T-cell (primary cell): ENCODE measurements at places on chromosomes 3 and 15.

DNA sequence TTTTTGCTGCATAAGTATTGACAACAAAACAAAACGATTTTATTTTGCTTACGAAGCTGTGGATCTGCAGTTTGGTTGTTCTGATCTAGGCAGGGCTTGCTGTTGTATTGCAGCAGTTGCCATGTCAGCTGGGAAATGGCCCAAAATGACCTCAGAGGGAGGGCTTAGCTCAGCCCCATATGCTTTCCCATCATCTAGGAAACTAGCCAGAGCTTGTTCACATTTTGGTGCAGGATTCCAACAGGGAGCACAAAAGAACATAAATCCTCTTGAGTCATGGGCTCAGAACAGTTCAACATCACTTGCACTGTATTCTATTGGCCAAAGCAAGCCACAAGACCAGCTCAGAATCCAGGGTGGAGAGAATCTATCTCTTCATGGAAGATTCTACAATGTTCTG, 42.2 kb upstream of the ROBO2 start:
- no peak for DNase-seq

DNA sequence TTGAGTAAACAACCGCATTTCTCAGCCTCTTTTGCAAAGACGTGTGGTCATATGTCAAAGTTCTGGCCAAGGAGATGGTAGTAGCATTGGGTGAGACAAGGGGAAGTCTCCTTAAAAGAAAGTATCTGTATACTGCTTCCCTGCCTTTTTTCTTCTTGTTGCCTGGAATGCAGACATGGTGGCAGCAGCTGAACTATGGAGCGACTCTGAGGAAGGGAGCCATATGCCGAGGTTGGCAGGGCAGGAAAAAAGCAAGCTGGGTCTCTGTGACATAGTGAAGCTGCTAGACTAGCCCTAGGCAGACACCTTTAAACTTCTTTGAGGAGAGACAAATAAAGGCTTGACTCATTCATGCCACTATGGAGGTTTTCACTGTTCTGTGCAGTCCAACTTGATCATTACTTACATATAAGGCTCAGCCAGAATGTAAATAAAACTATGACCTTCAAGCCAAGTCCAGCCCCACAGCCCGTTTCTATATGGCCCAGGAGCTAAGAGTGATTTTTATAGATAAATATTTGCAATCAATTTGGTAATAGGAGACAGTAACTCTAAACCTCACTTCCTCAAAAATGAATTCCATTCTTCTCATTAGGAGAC, 30.6 kb upstream of the PRICKLE2 start:
- DNase-seq, result no peak

- DNase-seq, result no peak
Observed at GRCh38 chr15:43520138-43520537, 2.7 kb downstream of the MAP1A start.

DNA sequence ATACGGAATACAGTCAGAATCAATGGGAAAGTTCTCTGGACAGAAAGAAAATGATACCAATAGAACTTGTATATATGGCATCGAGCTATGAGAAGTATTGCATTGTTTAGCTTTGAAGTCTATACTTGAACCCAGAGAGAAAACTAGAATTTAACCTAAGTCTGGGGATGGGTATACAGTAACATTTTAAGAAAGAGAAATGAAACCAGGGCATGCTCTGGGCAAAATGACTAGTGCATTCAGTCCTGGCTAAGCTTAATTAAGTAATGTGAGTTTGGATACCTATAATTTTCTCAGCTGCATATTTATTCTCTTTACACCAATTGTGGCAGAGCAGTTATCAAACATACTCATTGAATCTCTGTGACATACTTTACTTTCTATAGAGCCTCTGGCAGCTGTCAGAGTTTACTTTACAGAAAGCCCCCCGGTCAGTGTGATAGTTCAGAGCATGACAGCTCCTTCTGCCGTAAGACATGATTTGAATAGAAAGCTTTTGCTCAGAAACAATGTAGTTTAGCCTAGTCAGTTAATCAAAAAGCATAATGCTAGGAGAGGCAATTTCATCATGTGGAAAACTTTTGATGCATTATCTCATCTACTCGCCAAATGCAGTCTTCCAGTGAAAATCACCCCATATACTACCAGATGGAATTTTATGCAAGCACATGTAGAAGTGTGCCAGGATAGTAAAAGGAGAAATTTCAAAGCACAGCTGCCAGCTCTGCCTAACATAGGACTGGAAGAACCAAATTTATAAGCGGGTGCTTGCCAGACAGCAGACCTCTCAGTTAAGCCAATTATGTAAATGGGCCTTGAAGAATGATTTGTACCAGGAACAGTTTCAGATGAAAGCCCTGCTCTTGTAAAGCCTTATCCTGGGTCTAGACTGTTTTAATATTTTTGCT, 40.7 kb downstream of the OXSM start:
- no peak for DNase-seq

DNA sequence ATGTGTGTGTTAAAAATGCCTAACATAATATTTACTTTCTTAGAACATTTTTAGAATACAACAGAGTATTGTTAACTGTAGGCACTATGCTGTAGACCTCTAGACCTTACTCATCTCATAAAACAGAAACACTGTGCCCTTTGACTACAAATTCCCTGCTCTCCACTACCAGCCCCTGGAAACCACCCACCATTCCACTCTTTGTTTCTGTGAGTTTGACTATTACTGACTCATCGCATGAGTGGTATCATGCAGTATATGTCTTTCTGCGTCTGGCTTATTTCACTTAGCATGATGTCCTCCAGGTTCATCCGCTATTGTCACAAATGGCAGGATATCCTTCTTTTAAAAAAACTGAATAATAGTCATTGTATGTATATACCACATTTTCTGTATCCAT, 216.7 kb upstream of the CFAP20DC start:
- DNase-seq, result no peak

DNA sequence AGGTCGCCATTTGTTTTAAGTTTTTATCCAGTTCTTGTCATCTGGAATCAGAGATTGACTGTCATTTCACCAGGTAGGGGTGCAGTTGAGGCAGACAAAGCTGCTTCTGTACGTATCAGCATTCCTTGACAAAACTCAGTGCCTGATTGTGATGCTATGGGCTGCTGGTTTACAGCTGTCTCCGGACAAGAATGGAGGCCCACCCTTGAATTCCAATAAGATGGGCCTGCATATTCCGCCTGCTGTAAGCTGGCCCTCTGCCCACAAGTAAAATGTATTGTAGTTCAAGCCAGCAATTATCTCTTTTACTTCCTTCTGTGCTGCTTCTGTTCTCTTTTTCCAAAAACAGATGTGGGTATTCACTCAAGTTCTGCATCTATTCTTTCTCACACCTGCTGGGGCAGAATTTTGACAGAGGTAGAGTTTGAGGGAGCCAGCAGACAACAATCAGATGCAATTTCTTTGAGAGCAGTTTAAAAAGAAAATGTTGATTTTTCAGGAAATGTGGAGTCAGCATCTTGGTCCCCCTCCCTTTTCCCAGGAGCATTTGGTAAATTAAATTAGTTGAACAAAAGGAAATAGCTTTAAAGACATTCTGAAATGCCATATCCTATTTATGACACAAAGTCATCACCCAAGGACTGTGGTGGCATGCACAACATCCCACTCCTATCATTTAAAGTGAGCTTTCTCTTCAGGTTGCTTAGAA, 53.5 kb downstream of the IQCH start:
- no peak for DNase-seq

DNA sequence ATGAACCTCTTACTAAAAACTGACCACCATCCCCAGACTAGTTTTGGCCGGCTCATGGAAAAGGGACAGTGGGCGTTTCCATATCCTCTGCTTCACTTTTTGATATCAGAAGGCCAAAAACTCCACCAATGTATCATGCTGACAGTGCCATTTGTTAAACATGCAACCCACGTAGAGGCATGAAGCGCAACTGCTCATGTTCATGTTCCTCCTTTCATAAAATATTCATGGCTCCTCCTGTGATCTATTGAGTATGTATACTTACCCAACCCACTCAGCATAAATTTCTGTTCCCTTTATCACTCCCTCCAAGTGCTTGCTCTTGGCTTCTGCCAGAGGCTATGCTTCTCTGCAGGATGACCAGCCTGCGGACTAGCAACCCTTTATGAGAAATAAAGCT, 58.7 kb upstream of the TGFBR2 start:
- DNase-seq, result no peak

GRCh38 chr3:33426630-33427317, 13.4 kb downstream of the UBP1 start:
- no peak for DNase-seq

DNA sequence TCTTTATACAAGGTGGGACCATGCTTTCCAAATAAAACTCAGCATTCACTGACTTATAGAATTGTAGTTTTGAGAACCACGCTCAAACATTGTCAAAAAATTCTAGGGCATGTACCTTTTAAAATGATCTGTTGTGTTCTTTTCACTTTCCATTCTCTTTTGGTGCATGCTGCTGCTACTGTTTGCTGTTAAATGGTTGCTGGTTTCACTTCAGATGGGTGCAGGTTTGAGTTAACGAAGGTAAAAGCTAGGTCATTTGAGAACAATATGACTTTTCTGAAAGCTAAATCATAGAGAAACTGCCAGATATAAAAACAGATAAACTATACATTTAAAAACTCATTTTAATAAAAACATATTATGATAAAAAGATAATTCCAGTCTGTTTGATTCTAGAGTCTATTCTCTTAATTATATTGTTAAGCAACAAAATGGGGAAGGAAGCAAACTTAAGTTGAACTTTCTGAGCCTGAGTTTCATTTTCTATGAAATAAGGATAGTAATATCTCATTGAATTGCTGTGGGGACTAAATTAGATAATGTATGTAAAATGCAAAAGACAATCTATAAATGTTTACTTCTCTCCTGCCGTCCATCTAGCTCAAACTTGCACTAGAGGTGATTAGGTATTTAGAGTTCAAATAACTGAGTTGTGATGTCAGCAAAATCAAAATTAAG, 82.4 kb downstream of the OXSM start:
- DNase-seq, result no peak

GRCh38 chr3:177802151-177802900, 605.0 kb upstream of the TBL1XR1 start:
- no peak for DNase-seq
